Sciatic nerve (tissue), 2 donors: ENCODE measurements at places on chromosomes 1 and 21.

DNA sequence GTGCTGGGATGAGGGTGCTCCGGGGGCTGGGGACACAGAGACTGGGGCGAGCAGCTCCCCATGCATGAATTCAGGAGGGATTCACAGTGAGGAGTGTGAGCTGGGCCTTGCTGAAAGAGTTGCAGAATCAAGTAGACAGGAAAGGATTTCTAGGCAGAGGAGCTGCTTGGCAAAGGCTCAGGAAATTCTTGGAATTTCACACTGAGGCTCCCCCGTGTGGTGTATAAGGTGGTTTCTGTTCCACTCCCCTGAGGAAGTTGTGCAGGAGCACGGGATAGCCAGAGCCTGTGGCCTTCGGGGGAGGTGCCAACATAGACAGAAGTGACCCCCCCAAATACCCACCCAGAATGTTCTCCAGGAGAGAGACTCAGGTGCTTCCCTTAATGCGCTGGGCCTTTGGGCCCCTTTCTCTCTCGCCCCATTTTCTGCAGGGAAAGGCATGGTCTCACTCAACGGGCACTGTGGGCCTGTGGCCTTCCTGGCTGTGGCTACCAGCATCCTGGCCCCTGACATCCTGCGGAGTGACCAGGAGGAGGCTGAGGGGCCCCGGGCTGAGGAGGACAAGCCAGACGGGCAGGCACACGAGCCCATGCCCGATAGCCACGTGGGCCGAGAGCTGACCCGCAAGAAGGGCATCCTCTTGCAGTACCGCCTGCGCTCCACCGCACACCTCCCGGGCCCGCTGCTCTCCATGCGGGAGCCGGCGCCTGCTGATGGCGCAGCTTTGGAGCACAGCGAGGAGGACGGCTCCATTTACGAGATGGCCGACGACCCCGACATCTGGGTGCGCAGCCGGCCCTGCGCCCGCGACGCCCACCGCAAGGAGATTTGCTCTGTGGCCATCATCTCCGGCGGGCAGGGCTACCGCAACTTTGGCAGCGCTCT lies 58.5 kb upstream of the ACTL8 start:
- DNase-seq: no peak

GRCh38 chr1:84582802-84583587 lies 8.8 kb upstream of the CTBS start:
- DNase-seq: no peak

DNA sequence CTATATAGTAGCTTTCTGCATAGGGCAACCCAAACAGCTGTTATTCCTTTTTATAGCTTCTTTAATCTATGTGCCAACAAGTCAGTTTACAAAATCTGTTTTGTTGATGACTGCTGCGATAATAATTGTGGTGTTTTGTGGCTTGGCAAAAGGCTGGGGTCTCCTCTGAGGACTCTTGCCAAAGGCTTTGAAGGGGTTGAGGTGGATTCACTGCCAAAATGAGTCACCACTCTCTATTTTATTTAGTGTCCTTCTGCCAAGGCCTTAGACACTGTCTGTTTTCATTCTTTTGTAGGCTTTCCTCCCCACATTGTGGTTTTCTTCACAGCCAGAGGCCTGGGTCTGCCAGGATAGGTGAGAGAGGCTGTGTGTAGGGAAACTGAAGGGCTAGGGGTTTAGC lies 161.8 kb downstream of the NFIA start:
- DNase-seq: no peak

DNA sequence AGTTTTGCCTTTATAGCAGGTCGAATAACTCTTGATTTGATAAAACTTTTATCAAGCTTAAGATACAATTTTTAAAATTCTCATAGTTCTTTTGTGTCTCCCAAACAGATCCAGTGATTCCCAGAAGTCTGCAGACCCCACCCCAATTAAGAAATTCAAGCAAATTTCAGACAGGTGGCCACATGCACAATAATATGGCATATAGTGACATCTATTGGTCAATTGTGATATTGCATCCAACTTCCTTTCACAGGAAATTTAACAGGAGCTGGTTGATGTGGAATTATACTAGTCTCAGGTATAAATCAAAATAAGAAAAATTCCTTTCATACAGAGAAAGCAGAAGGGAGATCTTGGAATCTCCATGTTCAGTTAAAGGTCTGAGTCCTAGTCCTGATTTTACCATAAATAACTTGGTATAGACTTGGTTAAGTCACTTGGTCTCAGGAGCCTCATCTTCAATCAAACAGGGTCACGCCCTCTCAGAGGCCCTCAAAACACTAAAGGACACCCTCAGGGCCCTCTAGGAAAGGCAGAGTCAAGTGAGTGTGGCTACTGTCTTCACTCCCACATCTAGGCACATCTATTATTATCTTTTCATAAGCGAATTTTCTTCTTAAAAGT lies 24.1 kb downstream of the PIGM start:
- DNase-seq: no peak

GRCh38 chr21:22145545-22145944 lies 1147.3 kb downstream of the NCAM2 start:
- DNase-seq: no peak

DNA sequence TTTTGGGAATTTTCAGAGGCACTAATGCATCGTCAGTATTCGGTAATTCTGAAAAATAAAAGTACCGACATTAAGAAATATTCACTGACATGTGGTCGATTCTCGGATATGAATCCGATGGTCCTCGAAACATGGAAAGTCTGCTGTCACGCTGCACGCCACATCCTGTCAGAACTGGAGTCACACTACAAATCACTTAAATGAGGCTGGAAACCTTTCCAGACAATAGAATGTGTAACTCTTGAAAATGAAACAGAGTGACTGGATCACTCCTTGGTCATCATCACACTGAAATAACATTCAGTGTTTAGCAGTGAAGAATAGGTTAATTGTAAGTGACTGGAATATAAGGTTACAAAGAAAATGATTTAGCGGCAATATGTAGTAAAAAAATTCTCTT lies 620.1 kb upstream of the ADAMTS5 start:
- DNase-seq: no peak

GRCh38 chr1:166911624-166912023 lies 35.6 kb upstream of the TADA1 start:
- no peak for DNase-seq

GRCh38 chr1:39048745-39049370 lies 22.7 kb downstream of the NDUFS5 start:
- DNase-seq: no peak

DNA sequence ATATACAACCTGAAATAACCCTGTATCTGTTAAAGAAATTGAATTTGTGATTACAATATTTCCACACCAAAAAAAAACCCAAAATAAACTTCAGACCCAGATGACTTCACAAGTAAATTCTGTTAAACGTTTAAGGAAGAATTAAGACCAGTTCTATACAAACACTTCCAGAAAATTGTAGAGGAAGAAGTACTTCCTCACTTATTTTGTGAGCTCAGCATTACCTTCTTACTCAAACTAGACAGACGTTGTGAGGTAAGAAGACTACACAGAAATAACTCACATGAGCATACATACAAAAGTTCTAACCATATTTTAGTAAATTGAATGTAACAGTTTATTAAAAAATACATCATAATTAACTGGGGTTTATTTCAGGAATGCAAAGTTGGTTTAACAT lies 18.8 kb downstream of the RALGPS2 start:
- no peak for DNase-seq

GRCh38 chr1:29642519-29642918 lies 406.2 kb downstream of the PTPRU start:
- DNase-seq: no peak

DNA sequence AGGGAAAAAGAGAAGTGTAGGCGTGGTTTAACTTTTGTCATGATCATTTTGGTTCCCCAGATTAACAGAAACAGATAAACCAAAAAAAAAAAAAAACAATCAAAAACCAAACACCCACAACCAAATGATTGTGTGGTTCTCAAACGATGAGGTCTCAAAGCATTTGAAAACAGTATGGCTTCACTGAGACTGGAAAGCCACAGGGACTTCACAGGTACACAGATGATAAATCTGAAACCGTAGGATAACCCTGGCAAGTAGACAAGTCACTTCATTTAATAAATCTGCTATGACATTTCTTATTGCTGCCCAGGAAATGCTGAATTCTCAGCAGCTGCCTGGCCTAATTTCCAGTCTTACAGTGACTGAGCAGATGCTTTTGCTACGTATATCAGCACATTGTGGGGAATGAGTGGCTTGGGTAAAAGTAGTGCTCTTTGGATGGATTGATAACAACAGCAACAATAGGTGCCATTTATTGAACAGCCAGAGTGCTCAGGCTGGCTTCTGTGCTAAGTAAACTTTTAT lies 6.1 kb downstream of the ST6GALNAC3 start:
- no peak for DNase-seq

DNA sequence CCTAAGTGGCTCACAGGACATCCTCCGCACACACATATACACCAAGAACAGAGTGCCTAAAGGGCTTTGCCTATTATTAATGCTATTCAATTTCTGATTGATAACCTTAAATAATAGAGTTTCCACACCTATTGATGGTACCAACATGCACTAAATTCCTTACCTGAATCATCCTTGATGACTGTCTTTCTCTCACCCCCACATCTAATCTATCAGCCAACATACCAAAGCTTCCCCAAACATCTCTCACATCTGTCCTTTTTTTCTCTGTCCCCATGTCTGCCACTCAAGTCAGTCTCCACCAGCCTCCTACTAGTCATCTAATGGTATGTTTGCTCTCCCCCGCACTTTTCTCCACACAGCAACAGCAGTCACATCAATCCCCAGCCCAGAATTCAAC lies 174.4 kb downstream of the DSCAM start:
- no peak for DNase-seq
